Mucosa of descending colon (tissue), 3 donors: ENCODE measurements at places on chromosomes 12 and 14.

DNA sequence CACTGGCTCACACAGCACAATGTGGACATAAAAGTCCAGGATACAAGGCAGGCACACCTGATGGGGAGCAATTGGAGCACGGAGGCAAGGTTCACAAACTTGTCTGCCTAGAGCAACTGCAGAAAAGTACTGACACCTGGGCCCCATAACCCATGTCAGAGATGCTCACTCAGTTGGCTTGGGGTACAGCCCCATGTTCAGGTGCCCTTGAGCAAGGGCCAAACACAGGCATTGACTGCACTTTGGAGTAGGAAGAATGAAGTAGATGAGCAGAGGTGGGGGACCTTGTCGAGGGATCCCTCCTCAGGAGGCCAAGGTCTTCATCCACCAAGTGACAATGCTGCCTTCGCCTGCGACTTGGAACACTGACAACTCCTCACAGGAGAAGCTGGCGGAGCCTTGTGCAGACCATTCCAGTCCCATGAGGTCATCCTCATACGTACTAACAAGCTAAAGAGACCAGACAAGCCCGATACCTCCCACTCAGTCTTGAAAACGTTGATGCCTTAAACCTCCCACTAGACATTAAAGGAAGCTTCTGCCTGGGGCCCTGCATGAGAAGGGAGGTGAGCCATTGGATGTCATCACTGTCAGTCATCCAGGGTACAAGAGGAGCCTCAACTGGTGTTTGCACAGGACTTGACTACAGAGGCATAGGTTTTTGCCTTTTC is 42.5 kb upstream of the C14orf180 start:
- no peak for DNase-seq

DNA sequence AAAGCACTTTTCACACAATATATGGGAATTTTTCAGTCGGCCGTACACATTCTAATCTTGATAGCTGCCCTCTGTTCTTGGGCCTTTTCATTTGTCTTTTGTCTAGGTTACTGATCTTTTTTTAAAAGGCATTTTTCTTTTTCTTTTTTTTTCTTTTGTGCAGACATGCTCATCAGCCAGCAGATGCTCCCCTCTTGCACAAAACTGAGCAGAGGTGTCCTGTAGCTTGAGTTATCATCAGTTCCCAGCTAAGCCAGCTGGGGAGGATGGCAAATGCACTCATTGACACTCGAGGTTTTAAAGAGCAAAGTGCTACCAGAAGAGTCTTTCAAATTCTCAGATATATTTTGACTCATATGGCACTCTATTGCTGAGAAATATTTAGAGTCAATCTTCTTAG is 913.9 kb upstream of the SEL1L start:
- DNase-seq, result no peak

GRCh38 chr12:40075458-40075857 is 30.4 kb downstream of the SLC2A13 start:
- DNase-seq, result no peak

DNA sequence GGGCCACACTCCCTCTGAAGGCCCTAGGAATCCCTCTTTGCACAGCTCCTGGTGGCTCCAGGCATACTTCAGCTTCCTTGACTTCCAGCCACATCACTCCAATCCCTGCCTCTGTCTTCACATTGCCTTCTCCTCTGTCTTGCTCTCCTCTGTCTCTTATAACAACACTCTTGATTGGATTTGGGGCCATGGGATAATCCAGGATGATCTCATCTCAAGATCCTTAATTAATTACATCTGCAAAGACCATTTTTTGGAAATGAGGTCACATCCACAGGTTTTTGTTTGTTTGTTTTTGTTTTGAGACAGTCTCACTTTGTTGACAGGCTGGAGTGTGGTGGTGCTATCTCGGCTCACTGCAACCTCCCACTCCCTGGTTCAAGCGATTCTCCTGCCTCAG is 88.7 kb downstream of the TMTC1 start:
- DNase-seq, result no peak

GRCh38 chr12:108559007-108559655 is 1.8 kb downstream of the SART3 start:
- DNase-seq, result no peak
